Stimulated activated CD8-positive, alpha-beta memory T cell treated with anti-CD3 and anti-CD28 coated beads, Interleukin-12 subunit alpha, Interleukin-12 subunit beta, amount 100 ng/mL, for 1 hour (primary cell): ENCODE measurements at places on chromosomes 12 and 14.

GRCh38 chr14:77646907-77647306 lies 30.5 kb upstream of the SPTLC2 start:
- DNase-seq = no peak

GRCh38 chr14:75648066-75648838 lies 12.4 kb downstream of the ERG28 start:
- no peak for DNase-seq

- no peak for DNase-seq
These were observed 15.0 kb upstream of the ORAI1 start for GRCh38 chr12:121611306-121611705.

DNA sequence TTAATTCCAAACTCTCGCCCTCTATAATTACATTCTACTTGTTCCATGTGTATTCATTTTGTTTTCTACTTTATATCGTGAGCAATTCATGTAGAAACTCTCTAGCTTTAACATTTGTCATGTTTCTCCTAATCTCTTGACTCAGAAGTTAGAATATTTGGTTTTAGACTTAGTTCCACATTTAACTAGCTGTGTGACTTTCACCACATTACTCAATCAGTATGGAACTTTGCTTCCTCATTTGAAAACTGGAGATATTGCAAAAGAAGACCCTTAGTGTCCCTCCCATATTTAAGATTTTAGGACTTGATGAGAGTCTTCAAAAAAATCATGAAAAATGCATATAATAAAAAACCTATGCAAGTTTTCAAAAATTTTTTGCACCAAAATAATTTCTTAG lies 447.5 kb downstream of the GXYLT1 start:
- no peak for DNase-seq

- no peak for DNase-seq
These were observed 121.9 kb downstream of the EMP1 start for GRCh38 chr12:13318231-13319015.

DNA sequence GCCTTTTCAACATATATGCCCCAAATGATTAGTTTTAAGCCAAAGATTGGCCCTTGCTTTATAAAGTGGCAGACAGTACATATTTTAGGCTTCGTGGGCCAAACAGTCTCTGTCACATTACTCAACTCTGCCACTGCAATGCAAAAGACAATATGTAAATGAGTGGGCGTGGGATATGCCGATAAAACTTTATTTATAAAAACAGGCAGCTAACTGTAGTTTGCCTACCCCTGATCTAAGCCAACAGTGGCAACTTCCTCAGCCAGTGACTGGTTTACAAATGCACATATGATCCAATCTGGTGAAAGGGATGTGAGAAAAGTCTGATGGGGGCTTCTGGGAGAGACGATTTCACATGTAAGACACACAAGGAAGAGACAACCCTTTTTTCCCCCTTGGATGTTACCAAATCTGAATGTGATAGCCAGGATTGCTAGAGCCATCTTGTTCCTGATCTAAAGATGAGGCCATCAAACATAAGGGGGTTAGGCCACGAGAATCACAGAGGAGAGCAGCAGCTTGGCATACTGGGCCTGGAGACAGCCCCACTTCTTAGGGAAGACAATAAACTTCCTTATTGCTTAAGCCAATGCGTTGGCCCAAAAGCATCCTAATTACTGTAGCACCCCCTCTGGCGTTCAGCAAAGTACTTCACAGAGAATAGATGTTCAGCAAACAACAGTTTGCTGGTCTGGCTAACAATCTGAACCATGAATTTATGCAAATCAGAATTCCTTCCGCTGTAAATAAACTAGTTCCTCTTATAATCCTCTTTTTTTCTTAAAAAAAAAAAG lies 75.2 kb upstream of the TMCC3 start:
- DNase-seq = no peak

DNA sequence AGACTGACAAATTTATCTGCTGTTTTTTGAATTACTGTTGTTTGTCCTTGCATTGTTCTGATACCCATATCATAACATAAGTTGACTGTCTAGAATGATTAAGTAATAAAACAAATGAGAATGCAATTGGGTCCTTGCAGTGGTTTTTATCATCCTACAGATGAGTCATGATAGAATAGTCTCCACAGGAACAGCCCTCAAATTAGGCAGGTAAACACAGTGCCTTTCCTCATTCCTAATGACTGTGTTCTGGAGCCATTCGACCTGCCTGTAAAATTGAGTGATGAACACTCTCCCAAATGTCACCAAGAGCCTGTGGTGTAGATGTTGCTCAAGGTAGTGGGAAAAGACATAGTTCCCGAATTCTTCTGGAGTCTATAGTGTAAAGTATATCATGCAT lies 12.3 kb downstream of the NKX2-8 start:
- DNase-seq = no peak

- no peak for DNase-seq
These were observed 310 bp downstream of the BICDL1 start for GRCh38 chr12:119989361-119989730.

GRCh38 chr12:52837413-52837741 lies 3.3 kb upstream of the KRT79 start:
- no peak for DNase-seq

- DNase-seq = no peak
These were observed 5.2 kb downstream of the TRAFD1 start for GRCh38 chr12:112130441-112130998.

DNA sequence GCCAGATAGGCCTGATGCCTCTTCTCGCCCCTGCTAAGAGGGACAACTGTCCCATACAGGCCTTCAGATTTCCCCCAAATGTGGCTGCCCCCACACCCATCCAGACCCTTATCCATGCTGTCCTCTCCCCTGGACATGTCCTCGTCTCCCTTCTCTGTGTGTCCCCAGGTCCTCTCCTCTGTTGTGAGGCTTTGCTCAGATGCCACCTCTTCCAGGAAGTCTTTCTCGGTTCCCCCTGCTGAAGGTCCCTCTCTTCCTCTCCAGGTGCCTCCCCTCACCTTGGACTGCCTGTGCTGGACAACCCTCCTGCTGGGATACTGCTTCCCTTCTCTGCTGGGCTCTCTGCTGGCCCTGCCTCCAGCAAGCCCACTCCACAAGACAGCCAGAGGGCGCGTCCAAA lies 33.7 kb downstream of the BEGAIN start:
- DNase-seq = no peak

DNA sequence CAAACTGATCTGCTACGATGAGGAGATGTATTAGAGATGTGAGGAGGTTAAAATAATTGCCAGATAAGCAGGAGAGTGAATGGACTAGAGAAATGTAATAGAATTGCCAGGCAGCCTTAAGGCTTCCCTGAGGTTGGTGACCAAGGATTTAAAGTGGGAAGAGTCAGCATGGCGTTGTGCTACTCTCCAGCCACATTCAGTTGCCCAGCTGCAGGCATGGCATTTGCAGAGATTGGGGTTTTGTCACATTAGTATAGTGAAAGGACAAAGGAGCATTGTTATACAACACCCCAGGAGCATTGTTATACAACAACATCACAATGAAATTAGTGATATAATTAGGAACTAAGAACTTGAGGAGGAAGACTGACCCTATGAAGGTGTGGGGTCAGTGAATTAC lies 31.7 kb downstream of the MARK3 start:
- no peak for DNase-seq

DNA sequence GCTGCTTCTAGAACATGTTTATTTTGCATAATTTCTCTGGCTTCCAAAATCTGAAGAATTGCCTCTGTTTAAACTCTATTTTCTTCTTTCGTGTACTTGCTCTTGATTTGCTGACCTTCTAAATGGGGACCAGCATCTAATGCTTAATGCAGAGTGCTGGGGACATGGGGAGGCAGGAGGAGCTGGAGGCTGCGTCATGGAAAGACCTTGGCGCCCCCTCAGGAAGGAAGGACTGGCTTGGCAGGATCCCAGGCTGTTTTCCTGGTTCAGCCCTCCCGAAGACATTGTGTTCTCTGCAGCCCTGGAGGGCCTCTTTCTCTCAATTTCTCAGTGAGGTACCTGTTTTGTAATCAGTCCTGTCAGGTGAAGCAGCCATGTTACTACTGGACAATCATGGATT lies 5.5 kb downstream of the PRKCH start:
- DNase-seq = no peak

GRCh38 chr12:693934-694533 lies 30.8 kb upstream of the NINJ2 start:
- DNase-seq = no peak

- no peak for DNase-seq
These were observed 71.2 kb upstream of the CHST11 start for GRCh38 chr12:104385510-104385909.

DNA sequence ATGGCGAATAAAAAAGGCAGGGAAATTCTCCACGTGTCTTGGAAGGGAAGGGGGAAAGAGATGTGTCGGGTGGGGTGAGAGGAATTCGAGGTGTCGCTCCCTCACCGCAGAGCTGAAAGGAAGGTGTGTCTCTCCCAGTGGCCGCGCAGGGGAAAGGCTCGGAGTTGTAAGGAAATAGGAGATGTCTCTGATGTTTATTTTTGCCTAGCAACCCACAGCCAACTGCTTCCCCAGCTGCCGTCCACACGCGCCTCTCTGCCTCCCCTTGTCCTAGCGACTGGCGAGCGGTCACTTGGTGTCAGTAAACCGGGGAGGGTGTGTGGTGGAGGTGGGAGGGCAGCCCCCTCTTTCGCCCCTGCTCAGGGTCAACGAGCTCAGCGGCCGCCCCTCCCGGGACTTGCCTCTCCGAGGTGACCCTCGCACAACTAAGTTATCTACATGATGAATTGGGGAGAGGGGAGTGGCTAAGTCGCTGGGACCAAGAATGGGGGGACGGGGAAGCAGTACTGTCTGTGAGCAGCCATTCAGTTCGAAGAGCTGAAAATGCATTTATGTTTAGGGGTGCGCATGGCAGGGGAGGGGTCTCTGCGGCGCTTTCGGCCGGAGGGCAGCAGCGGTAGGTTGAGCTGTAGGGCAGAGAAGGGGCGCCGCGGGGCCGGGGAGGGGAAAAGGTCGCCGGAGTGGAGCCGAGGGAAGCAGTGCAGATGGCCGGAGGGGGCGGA lies 585 bp upstream of the DYRK2 start:
- peak; percentile 25 for DNase-seq

GRCh38 chr14:37329189-37330001 lies 131.7 kb downstream of the MIPOL1 start:
- DNase-seq = no peak

GRCh38 chr12:10873378-10873777 lies 10.7 kb downstream of the PRH1 start:
- DNase-seq = no peak

DNA sequence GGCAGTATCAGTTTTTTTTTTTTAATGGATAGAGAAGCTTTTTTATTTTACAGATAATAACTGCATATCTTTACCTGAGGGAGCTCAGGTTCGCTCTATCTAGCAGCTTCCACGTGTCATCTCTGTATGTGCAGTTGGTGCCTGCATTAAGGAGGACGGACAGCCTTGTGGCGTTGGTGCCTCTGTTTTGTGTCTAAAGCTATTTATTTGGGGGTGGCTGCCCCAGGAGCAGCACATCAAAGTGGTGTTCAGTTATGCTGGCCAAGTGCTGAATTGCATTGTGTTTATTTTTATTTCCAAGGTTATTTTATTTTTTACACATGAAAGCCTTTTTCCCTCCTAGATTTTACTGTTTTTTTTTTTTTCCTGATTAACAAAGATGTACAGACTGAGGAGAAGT lies 59.7 kb downstream of the RASSF3 start:
- DNase-seq = no peak

DNA sequence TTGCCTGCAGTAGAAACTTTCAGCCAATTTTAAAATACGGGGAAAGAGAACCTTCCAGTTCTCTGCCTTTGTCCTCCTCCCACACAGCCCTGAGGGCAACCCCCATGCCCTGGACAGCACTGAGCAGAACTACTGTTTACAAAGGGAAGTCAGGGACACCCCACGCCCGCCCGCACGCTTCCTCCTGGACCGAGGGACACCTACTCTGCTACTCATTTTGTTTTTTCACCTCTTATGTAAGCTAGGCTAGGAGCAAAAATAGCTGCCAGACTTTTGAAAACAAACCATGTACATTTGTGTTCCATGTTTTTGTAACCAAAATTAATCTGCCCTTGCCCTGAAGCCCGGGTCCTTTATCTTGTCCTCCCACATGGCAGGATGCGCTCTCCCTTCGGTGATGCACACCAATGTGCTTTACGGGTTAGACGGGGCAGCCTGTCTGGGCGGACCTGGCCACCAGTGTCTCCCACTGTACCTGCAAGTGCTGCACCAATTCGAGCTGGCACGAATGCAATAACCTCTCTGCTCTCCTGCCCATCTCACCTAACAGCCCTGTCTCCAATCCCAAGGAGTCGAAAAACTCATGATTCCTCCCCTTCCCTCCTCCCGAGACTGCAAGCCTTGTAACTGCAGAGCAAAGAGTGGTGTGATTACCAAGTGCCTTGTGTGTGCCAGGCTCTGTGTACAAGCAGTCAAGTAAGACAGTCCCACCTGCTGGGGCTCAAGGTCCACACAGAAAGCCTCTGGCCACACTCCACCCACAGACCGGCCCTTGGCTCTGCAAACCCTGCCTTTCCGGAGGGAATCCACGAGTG lies 85.2 kb downstream of the CCDC88C start:
- no peak for DNase-seq

- DNase-seq = no peak
These were observed 261.6 kb downstream of the DACT1 start for GRCh38 chr14:58899317-58899713.

DNA sequence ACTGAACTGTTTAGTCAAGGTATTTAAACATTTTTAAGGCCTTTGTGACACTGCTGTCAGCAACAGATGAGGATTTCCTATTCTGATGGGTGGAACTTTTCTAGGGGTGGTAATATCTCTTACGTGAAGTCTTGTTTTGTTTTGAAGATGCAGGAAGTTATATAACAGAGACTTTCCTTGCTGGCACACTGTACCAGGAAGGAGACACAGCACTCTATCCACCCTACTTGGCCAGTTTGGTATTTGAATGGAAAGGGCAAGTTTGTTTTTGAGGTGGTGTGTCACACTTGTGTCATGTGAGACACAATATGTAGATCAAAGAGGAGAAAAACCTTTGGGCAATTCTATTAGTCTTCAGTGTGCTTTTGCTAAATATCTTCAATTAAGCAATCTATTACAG lies 51.6 kb upstream of the SRP54 start:
- peak; percentile 2 for DNase-seq

DNA sequence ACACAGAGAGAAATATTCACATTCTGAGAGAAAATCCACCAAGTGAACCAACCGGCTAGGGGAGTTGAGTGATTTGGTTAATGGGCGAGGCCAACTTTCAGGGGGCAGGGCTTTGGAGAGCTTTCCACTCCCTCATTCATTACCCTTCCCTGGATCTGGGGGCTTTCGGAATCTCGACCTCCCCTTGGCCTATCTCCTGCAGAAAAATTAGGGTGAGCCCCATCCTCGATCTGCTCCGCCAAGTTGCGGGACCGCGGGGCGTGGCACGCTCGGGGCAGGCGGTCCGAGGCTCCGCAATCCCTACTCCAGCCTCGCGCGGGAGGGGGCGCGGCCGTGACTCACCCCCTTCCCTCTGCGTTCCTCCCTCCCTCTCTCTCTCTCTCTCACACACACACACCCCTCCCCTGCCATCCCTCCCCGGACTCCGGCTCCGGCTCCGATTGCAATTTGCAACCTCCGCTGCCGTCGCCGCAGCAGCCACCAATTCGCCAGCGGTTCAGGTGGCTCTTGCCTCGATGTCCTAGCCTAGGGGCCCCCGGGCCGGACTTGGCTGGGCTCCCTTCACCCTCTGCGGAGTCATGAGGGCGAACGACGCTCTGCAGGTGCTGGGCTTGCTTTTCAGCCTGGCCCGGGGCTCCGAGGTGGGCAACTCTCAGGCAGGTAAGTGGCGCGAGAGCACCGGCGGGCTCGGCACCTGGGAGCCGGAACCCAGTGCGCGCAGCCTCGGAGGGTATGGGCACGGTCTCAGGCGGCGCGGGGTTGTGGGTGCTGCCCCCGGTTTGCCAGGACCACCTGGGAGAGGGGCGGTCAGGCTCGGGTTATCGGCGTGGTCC lies at the start of gene ERBB3:
Gene ERBB3, plus strand, starts transcription at position 443 of the 833 bp plus-strand sequence. Its CDS starts 136 bp downstream, at position 579.
- DNase-seq = peak; percentile 36

- DNase-seq = peak; percentile 20
These were observed 226.3 kb upstream of the NOS1 start for GRCh38 chr12:117587631-117588287.
